Frontal cortex (tissue), 4 donors: ENCODE measurements at places on chromosomes 5 and 9. TPM values are rescaled to one million over a fixed set of nuclear protein-coding genes. Genes with fewer than 3 reads are reported as not detected.

DNA sequence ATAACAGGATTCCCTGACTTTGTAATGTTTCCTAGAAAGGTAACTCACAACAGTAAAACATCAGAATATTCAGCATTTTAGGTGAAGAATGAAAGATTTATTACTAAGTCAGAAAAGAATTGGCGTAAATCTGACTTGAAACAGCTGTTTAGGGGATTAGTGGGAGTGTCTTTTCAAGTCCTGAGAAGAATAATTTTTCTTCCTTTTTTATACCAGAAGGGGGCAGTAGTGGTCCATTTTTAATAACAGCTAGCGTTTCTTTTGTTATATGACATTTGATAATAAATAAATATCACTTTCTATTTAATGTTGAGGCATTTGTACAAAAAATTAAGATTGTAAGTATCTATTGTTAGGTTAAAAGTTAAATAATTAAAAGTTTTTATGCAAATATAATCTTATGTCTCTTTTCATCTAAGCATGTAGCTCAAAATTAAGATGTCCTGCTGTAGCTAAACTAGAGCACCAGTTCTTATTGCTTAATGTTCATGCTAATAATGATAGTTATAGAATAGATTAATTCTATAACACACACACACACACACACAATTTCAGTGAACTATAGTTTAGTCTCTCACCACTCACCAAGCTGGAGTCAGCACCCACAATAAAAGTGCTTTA, 258.7 kb upstream of the ARRDC3 start:
- no peak for DNase-seq

PPP2R2B gene
- 136 TPM for total RNA-seq

GRCh38 chr9:132632413-132633129, 37.2 kb downstream of the DDX31 start:
- DNase-seq: no peak

- DNase-seq: no peak
Measured at GRCh38 chr9:120668399-120668798, 45.9 kb downstream of the MEGF9 start.

DNA sequence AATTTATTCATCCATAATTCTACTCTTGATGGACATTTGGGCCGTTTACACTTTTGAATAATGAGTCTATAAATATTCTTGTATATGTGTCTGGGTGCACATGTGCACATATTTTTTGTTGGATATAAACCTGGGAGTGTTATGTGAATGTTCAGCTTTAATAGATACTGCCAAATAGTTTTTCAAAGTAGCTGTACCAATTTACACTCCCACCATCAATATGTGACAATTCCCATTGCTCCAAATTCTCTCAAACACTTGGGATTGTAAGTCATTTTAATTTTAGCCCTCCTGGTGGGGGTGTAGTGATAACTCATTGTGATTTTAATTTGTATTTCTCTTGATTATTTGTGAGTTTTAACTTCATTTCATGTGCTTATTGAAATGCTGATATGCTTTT, 114.9 kb downstream of the GRIA1 start:
- DNase-seq: no peak

GRCh38 chr5:82549263-82549662, 271.1 kb upstream of the RPS23 start:
- DNase-seq: no peak

SH2D3C gene
- 6.1 TPM for total RNA-seq

- DNase-seq: peak; percentile 13
Measured at GRCh38 chr9:19174127-19174912, 47.0 kb upstream of the PLIN2 start.

GRCh38 chr5:68114378-68115040, 101.0 kb upstream of the PIK3R1 start:
- no peak for DNase-seq

GMCL2 gene
- total RNA-seq: not detected

DNA sequence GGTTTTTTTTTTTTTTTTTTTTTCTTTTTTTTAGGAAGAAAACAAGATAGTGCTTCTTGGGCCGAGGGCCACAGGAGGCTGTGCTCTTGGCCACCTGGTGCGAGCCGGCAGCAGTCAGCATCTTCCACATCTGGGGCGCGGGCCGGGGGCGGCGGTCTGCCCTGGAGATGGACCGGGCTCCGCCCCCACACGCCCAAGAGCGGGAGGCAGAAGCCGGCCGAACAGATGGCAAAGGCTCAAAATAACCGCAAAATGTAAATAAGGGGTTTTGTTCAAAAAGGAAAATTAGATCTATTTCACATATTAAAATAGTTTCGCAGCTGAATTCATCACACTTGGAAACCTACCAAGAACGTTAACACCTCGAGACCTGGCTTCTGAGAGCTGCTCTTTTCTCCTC, 51.5 kb upstream of the UBAC1 start:
- DNase-seq: no peak

DNA sequence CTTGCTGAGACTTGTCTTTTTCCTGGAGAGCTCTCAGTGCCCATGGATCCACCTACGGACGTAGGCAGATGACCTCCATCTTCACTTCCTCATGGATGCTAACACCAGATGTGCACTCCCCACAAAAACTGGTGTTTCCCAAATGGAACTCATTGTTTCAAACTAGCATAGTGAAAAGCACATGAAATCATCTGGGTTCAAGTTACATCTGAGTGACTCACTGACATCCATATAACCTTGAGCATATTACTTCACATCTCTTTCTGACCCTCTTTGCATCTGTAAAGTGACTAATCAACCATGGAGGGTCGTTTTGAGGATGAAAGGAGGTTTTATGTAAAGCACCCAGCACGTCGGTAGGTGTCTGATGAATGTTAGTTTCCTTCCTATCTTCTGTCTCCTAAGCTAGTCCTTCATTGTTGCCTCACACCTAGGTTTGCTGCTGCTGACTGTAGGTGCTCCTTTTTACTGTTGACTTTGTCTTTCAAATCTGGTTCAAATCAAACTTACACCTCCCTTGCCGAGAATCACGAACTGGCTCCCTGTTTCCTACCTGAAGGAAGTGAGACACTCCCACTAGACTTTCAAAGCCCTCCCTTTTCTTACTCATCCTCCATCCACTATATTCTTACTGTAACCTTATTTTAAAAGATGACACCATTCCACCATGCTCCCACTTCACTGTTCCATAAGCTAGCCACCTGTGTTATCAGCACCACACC, 10.3 kb downstream of the OCLN start:
- no peak for DNase-seq

- no peak for DNase-seq
Measured at GRCh38 chr5:143588933-143589662, 185.6 kb upstream of the NR3C1 start.
